ENCODE measurements at places on chromosomes 5 and 9. TPM values are rescaled to one million over a fixed set of nuclear protein-coding genes. Genes with fewer than 3 reads are reported as not detected.

The PCA3 gene
- not detected for polyA plus RNA-seq

The BNC2 gene
- 0.41 TPM for polyA plus RNA-seq

The TMEM252 gene
- not detected for polyA plus RNA-seq

The CRHBP gene
- 2.2 TPM for polyA plus RNA-seq

The MARVELD2 gene
- polyA plus RNA-seq, result 6.6 TPM

The SPINK4 gene
- polyA plus RNA-seq, result not detected

The SPAG8 gene
- polyA plus RNA-seq, result 3.3 TPM

The WDR36 gene
- 4.5 TPM for polyA plus RNA-seq

The SERF1A gene
- 16.7 TPM for polyA plus RNA-seq

The FBXO38 gene
- 22.5 TPM for polyA plus RNA-seq

The TUSC1 gene
- polyA plus RNA-seq, result 3.9 TPM

The KIF4B gene
- not detected for polyA plus RNA-seq

The AGXT2 gene
- polyA plus RNA-seq, result not detected

The TRIM23 gene
- polyA plus RNA-seq, result 5.4 TPM

The FBP1 gene
- 34.7 TPM for polyA plus RNA-seq

The PCSK1 gene
- polyA plus RNA-seq, result 56.3 TPM

The MEIKIN gene
- polyA plus RNA-seq, result not detected

The CYSRT1 gene
- 0.93 TPM for polyA plus RNA-seq

The C7 gene
- 3.6 TPM for polyA plus RNA-seq

The GRIN1 gene
- polyA plus RNA-seq, result 81.8 TPM

The TEX48 gene
- polyA plus RNA-seq, result not detected

The FOXD1 gene
- 7.1 TPM for polyA plus RNA-seq

The PCDHGA11 gene
- 1.6 TPM for polyA plus RNA-seq

The IL33 gene
- polyA plus RNA-seq, result 0.78 TPM

The SEC24A gene
- polyA plus RNA-seq, result 4.0 TPM

The NOXA1 gene
- 7.3 TPM for polyA plus RNA-seq

The MYORG gene
- 13.5 TPM for polyA plus RNA-seq

The EPB41L4B gene
- 13.4 TPM for polyA plus RNA-seq

The HSD17B3 gene
- 0.31 TPM for polyA plus RNA-seq

The EFCAB9 gene
- polyA plus RNA-seq, result not detected

The LCN9 gene
- not detected for polyA plus RNA-seq

The PLPP1 gene
- polyA plus RNA-seq, result 39.5 TPM

The SHISAL2B gene
- not detected for polyA plus RNA-seq

All from brain (organoid and tissue), 16 donors.